ENCODE measurements at places on chromosomes 1 and 21.

DNA sequence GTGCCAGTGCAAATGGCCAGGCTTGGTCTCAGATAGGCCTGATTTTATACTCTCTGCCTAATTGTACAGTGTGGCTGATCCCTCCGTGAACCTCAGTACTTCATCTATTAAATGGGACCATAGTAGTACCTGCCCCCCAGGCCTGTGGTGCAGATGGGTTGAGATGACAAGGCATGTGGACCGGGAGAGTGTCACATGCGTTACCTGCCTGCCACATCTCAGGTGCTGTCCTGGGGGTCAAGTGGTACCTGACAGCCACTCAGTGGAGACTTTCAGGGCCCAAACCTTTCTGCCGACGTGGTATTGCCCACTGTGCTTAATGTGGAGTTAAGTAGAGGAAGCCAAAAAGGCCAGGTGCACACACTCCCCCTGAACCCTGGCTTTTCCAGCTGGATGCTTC is 197.3 kb downstream of the FOXD2 start:
- DNase-seq: no peak

GRCh38 chr1:22788254-22788661 is 77.6 kb downstream of the EPHB2 start:
- DNase-seq: no peak

GRCh38 chr1:14238472-14239307 is 359.8 kb upstream of the KAZN start:
- DNase-seq: no peak

- no peak for DNase-seq
Measured at GRCh38 chr21:43312751-43313169, 114.2 kb downstream of the SIK1 start.

DNA sequence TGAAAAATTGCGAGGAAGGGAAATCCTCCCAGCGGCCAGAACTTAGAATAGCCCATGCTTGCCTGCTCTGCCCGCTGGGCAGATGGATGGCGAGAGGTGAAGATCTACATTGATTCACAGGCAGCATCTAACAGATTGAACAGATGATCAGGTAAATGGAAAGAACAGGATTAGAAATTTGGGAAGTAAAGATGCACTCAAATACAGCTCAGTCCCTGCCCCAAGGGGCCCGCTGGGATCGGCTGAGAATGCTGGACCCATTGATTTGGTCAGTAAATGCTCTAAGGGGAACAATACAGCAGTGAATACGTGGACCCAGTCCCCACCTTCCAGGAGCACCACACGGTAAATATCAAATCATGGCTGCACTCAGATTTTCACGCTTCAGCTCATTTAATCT is 248.2 kb downstream of the MATN1 start:
- DNase-seq: no peak

- DNase-seq: no peak
Measured at GRCh38 chr1:225427235-225428067, at the start of gene LBR. TSS of gene LBR (minus strand) at chr1:225428038. CDS start at chr1:225424075, 3,963 bp downstream.

DNA sequence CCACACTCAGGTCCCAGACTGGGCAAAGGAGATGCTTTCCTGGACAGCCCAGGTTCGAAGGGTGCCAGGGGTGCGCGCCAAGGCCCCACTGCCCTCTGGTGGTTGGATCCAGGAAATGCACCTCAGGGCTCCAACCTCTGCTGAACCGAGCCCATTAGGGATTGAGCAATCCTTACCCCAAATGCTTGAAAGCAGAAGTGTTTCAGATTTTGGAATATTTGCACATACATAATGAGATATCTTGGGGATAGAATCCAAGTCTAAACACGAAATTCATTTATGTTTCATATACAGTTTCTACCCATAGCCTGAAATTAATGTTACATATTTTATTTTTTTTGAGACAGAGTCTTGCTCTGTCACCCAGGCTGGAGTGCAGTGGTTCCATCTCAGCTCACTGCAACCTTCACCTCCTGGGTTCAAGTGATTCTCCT is 57.4 kb downstream of the SLC9A1 start:
- DNase-seq: peak; percentile 64

- DNase-seq: no peak
Measured at GRCh38 chr1:15833069-15833679, 14.3 kb upstream of the SPEN start.

DNA sequence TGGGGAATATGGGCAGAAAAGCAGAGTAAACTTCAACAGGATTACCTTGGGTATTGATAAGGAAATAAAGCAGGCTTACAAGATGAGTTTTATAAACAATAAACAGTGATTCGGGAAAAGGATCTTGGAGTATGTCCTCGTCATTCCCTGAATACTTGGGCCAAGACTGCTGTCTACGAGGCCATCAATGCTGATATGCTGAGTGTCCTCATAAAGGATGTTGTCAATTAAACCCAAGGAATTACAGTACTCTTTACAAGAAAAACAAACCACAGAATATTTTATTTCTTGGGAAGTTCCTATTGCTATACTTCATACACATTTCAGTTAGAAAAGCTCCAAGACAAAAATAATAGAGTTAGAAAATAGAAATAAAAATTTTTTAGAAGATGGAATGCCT is 34.9 kb downstream of the ATP1B1 start:
- DNase-seq: no peak
